ENCODE measurements at places on chromosomes 1 and 21.

GRCh38 chr1:93905734-93906133 is 3.5 kb downstream of the GCLM start:
- DNase-seq: no peak

DNA sequence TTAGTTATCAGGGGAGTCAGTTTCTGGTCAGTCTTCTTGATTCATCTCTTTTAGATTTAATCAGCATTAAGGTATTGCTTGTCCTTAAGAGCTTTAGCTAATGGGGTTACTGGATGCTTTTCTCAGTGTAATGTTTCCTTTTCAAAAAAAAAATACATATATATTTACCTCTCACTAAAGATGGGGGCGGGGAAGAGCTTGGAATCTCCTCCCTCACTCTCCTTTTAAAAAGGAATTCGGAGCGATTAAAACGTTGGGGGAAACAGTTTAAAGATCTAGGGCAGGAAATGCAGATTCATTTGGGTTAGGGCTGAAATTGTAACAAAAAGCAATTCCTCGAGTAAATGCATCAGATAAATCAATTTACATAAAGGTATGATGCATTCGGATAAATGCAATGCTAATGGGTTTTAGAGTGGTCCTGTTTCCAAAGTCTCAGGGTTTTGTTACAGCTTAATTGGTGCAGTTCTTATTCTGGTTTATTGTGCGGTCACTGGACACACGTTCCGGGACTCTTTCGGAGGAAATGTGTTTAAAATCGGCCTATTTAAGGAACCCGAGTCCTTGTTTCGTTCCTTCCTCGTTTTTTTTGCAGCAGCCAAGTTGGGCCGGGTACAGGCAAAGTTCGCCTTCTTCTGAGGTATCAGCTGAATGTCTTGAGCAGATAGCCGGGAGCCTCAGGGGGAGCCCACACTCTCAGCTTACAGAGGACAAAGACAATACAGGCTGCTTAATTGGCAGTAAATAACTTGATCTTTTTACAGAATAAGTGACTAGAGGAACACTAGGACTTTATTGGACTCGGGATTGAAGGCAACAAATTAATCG is 1.6 kb downstream of the LMO4 start:
- no peak for DNase-seq

DNA sequence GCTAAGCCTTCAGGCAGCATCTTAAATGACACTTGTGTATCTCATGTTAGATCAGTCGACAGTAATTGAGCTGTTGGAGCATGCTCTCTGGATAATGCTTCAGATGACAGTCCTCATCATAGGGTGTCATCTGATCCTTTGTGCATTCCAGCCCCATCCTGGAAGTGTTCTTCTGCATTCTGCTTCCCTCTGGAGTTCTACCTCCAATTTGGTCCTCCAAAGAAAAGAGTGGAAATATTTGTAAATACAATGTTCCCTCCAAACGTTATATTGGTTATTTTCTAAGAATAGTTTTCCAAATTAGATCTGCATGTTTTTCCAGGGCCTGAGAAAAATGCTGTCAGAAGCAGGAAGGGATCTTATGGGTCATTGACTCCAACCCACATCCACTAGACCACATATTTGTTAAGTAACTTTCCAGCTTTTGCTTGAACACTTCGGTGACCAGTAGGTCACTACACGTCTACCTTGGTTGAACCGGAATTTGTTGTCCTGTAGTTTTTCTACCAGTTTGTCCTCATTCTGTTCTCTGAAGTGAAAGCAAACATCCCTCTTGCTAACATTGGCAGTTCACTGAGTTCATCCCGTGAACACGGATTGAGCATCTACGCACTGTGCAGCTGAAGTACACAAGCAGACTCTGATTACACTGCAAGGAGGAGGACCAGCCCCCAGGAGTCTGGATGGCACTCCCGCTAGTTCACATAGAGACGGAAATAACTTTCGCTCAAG is 136.0 kb downstream of the TLR5 start:
- DNase-seq: no peak

GRCh38 chr21:46556802-46557201 is 48.1 kb downstream of the S100B start:
- DNase-seq: no peak

DNA sequence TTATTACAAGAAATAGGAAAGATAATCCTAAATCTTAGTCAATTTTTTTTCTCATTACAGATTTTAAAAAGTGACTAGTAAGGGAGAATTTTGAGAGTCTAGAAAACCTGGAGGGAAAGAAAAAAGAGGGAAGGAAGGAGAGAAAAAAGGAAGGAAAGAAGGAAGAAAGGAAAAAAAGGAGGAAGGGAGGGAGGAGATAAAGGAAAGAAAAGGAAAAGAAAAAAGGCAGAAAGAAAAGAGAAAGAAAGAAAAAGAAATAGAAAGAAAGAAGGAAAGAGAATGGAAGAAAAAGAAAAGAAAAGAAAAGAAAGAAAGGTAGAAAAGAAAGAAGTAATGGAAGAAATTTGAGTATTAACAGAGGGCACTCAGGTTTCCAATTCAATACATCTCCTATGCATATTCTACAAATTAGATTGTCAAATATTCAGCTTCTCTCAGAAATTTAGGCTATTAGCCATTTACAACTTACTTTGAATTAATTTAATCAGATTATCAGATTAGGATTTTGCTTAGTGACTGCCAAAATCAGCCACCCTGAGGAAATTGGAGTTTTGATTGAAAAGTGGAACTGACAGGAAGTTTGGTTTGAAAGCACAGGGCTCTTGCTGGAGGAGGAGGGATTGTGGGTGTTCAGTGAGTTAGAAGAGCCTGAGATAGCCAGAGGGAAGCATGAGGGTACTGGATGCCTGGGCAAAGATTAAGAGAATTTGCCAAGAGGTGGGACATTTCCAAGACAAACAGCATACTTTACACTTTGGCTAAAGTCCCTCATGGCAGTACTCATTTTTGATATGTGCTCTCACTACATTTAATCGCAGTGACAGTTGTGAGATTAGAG is 677.8 kb downstream of the USP25 start:
- no peak for DNase-seq

GRCh38 chr1:106268070-106268469 is 788.4 kb upstream of the PRMT6 start:
- no peak for DNase-seq

GRCh38 chr1:206716870-206717673 is 32.4 kb downstream of the MAPKAPK2 start:
- DNase-seq: no peak

DNA sequence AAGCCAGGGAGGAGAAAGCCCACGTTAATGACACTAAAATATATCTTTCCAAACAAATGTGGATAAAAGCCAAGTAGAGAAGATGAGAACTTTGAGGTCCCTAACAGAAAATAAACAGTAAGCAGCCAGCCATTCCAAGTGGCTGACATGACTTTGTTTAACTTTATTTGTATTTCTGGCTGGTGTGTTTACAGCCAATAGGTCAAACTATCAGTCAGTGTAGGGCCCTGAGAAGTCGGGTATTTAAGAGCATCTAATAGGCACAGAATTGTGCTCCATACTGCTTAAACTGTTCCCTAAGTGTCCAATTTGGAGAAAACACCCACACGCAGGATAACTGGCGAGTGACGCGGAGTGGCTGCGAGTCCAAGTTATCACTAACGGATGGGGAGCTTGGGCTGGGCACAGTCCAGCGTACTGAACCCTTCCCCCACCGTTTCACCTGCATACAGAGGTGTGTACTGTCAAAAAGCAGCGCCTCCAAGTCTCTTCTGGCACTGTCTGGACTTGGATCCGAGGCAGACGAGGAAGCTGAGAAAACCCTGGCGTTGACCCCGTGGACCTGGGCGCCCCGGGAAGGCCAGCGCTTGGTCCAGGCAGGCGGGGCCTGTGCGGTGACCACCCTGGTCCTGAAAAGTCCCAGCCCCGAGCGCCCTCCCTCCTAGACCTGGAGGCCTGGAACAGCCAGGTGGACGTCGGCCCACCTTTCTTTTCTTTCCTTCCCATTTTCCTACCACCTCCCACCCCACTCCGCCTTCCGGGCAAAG is 662 bp upstream of the LGALS8 start:
- DNase-seq: peak; percentile 60

DNA sequence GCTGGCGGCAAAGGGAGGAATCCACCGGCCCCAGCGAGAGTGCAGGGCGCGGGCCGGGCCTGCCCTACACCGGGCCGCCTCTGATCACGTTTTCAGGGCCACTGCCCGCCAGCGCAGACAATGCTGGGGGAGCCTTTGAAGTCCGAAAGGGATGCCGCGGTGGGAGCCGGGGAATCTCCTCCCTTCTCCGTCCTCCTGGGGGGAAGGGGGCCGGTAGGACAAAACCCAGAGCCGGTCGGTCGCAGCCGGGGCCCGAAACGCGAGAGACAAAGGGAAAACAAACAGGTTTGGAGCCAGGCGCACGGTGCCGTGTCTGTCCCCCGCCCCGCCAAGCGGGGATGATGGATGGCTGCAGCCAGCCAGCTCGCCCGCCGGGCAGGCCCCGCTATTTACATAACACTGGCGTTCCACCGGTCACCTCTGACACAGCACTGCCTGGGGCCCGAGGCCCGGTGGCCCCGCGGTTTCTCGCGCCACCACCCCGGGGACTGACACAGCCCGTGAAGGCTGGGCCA is 92.0 kb downstream of the CASZ1 start:
- DNase-seq: no peak

DNA sequence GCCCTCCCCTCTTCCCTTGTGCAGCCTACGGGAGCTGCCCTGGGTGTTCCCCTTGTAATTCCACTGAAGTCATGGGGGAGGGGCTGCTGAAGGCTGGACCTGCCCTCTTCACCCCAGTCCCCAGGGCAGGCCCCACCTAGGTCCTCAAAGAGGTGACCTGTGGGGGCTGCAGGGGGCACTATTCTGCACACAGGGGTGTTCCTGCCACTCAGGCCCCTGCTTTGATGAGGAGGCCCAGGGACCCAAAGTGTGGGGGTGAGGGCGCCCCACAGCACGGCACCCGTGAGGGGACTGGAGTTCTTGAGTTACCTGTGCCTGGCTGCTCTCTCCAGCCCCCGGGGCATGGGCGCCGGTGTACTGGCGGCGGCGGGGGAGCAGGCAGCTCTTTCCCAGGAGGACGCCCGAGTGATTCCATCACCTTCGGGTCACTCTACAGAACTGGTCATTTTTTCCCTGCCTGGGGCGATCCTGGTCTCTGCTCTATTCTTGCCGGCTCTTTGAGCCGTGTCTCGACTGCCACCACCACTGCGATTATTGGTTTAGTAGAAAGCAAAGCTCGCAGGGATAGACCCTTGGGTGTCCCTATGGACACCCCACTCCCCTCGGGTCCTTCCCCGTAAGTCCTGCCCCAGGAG is 6.9 kb upstream of the PRDM16 start:
- DNase-seq: no peak

- DNase-seq: no peak
Measured at GRCh38 chr1:52288286-52288685, 77.7 kb downstream of the CC2D1B start.

- DNase-seq: no peak
Measured at GRCh38 chr1:183634429-183635065, 1.0 kb downstream of the ARPC5 start.

DNA sequence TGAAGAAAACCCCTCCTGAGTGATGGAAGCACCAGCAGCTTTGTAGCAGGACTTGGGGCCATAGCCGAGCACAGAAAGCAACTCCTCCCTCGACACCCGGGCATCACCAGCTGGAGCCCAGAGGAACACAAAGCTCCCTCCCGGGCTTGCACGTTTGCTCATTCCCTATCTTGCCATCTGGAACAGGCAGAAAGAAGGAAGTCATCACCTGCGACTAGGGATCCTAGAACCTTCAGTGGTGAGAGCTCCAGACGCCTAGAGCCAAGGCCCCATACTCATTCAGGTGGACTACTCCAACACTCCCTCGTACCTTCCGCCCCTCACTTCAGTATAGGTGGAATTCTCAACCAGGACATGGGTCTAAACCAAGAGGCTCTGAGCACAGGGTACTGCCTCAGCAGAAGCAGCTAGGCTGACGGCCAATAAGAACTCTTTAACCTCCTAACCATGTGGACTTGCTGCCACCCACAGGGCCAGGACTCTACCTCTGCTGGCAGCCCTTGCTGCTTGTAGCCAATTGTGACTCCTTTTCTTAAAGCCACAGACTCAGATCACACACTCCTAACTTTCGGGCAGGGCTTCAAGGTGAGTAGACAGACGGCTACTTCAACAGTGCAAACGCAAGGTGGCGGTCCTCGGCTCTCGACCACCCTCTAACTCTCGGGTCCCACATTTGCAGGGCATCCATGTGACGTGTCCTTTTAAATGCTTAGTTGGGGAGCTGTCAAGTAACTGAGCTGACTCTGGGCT is 65.4 kb downstream of the NPHP4 start:
- DNase-seq: no peak

DNA sequence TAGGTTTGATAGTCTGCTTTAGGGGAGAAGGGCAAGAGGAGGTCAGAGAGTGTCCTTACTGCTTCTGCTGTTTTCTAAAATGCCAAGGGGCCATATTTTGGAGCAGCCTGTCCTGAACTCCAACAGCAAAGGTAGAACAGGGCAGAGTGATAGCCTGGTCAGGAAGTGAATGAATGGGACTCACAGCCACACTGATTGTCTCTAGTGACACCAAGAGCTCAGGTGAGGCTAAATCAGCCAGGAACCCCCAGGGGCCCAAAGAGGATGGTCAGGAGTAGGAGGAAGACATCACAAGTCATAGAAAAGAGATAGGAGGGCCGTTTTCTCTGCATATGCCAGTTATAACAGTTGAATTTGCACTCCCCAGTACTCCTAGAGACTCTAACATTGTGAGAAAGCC is 97.4 kb upstream of the DUSP10 start:
- DNase-seq: peak; percentile 52

DNA sequence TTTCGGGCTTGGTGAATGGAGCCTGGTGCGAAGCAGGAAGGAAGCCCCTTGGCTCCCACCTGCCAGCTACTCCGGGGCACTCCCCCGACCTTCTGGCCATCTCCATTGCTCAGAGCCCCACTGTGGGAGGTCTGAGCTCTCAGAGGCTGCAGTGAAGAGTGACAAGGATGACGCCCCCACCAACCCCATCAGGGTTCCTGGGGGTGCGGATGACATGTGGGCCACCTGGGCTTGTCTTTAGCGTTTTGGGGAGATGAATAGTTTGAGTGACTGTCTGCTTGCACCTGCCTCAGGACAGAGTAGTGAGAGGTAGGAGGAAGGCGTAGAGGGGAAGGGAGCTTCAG is 43.2 kb upstream of the LBR start:
- DNase-seq: no peak

GRCh38 chr1:37901191-37901892 is 42.0 kb upstream of the MTF1 start:
- no peak for DNase-seq

- DNase-seq: no peak
Measured at GRCh38 chr1:79741720-79742421, 735.3 kb upstream of the ADGRL4 start.

- DNase-seq: no peak
Measured at GRCh38 chr1:228963795-228964177, 228.5 kb downstream of the RHOU start.

DNA sequence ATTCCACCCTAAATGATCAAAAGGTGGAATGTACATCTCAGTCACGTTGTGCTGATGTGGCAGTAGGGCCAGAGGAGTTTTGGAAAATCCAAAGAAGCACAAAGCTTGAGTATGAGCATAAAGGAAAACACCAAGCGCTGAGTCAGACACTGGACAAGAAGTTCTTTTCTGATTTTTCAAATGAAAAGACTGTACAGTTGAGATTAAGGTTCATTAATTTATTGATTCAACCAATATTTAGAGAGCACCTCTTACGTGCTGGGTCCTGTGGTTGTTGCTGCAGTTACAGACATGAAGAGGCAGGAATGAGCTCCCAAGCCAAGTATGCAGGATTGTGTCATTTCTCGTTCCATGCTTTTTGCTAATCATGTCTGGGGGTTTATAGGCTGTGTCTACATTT is 28.9 kb upstream of the APP start:
- no peak for DNase-seq

Data from stimulated activated effector memory CD8-positive, alpha-beta T cell treated with anti-CD3 and anti-CD28 coated beads, Interleukin-12 subunit alpha, Interleukin-12 subunit beta, amount 100 ng/mL, for 72 hours (primary cell).